SK-N-MC (cell line): ENCODE measurements at places on chromosomes 3 and 15.
A peak's percentile ranks its signal among the peaks of the same experiment; 100 is the strongest.

DNA sequence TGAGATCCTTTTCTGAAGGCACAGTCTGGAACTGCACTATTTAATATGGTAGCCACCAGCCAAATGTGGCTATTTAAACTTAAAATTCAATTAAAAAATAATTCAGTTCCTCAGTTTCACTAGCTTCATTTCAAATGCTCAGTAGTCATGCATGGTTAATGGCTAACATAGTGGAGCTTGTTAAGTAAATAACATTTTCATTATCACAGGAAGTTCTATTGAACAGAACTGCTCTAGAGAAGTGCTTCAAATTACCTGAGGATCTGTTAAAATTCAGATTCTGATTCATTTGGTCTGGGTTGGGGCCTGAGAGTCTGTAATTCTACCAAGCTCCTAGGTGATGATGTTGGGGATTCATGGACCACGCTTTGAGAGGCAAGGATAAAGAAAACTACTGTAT, 109.6 kb upstream of the THRB start:
- DNase-seq = no peak

GRCh38 chr3:149705416-149705815, 46.9 kb downstream of the COMMD2 start:
- no peak for DNase-seq

DNA sequence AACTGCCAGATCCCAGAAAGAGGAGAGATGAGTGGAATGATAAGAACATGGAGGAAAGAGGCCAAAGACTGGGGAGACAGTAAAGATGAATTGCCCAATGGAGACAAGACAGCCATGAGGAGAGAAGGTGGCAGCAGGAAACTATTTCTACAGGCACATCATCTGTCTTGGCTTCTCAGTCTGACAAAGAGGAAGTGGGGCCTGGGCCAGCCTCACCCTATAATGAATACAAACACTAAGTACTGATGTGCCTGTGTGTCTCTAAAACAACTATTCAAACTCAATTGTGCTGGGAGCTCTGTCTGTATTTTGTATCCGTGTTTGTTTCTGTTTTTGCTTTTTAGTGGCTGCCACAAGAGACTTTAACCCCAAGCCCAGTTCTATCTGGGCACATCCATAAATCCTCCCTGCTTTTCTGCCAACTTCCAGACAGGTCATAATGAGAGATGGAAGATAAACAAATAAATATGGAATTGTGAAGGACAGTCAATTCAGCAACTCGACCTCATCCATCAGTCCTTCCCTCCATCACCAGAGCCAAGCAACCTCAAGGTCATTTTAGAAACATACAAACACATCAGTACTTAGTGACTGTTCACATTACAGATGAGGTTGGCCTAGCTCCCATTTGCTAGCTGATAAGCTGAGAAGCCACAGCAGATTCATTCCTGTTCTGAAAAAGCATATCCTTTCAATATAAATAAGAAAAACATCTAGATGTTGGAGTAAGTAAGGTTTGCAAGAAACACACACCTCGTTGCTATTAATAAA, 116.7 kb downstream of the CADPS start:
- no peak for DNase-seq

DNA sequence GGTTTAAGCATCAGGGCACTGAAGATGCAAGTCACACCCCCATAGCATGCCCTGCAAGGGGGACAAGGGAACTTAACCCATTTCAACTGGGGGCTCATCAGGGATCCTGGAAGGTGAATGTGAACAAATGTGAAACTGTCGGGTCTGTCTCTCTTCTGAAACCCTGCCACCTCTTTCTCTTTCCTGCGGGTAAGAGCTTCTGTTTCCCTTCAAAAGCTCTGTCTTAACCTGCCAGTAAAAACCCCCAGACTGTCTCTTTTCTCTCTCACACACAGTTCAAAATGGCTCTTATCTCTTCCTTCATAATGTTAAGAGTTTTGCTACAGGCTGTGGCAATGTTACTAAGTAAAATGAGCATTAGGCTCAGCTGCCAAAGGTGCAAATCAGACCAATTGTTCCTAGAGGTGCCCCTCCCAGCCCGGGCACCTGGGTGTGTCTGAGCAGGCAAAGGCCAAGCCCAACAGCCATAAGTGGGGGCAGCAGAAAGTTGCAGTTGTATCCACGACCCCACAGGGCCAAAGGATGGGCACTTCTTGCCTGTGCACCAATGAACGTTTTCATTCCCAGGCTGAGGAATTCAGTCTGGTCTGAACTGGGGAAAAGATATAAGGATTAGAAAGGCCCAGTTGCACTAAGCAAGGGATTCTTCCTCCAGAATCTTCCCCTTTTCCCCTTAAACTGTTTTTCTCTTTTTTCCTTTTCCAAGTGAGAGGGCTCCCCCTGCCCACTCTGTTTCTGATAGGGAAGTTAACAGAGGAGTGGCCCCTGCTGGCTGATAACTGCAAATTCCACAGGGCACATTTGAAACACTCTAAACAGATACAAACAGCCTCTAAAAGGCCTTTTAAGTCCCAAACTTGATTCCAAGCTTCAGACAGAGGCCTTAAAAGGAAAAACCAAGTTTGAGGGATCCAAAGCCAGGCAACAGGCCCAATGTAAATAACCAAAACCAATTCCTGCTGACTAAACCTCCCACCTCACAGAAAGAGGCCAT, 113.8 kb upstream of the EPHA6 start:
- no peak for DNase-seq

GRCh38 chr15:66364944-66365528, 8.6 kb upstream of the TIPIN start:
- DNase-seq = no peak

GRCh38 chr3:148092624-148093347, 604.9 kb upstream of the AGTR1 start:
- peak; percentile 77 for DNase-seq

GRCh38 chr3:140823106-140823505, 118.5 kb upstream of the SLC25A36 start:
- no peak for DNase-seq

DNA sequence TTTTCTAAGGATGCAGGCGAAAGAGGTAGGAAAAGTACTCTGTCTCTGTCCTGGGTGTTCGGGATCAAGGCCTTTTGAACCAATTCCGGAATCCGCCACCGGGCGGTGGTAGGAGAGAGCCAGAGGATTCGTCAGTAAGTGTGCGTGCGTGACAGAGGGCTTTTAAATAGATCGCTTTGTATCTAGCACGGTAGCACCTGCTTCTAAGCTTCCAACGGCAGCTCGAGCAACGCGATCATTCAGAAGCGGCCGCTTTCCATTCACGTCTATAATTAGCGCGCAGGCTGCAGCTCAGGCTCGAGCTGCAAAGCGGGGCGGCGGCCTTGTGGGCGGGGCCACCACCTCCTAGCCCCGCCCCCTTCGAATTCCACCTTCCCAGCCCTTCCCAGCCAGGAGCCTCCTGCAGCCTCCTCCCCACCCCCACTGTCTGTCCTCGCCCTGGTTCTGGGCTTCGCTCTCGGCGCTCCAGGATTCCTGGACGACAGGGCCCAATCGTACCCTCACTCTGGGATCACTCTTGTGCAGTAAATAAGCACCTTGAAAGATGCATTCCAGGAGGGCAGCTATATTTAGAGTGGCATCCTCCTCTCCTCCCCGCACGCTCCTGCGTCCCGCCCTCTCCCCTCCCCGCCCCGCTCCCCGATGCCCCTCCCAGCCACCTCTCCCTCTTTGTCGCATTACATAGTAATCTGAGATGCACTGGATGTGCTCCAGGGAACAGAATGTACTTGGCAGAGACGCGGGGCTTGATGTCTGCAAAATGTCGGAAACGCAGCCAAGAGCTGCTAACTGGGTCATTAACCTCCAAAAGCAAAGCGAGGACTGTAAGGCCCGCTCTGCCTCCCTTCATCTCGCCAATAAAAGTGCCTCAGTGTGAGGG, 224.1 kb upstream of the TPRG1 start:
- peak; percentile 81 for DNase-seq

DNA sequence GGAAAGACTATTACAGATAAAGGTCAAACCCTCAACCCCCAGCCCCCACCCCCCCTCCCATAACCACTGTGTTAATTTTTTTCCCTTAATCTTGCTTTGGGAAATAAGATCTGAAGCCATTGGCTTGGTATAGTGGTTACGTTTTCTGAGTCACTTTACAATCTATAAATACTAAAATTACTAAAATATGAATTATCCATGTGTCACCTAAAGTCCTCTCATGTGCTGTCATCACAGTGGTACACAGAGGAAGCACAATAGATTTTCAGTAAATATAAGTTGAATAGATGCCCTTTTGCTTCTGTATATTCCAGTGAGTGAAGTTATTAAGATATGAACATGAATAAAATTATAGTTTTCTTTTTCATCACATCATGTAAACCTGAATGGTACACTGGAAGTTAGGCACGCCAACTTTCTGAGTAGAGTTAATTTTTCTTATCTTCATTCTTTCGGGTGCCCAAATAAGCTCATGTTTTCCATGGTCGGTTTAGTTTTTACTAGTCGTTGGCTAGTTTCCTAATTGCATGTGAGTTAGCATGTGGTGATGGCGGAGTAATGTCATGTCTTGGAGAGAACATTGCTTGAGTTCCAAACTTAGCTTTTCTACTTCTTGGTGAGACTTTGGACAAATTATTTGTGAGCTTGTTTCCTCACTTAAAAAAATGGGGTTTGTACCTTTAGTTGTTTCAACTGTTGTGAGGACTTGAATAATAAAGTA, 11.5 kb downstream of the PPP4R2 start:
- no peak for DNase-seq

GRCh38 chr3:36867810-36868209, 77.0 kb downstream of the TRANK1 start:
- DNase-seq = no peak

- DNase-seq = no peak
Measured at GRCh38 chr15:69577397-69577796, 124.8 kb downstream of the RPLP1 start.

DNA sequence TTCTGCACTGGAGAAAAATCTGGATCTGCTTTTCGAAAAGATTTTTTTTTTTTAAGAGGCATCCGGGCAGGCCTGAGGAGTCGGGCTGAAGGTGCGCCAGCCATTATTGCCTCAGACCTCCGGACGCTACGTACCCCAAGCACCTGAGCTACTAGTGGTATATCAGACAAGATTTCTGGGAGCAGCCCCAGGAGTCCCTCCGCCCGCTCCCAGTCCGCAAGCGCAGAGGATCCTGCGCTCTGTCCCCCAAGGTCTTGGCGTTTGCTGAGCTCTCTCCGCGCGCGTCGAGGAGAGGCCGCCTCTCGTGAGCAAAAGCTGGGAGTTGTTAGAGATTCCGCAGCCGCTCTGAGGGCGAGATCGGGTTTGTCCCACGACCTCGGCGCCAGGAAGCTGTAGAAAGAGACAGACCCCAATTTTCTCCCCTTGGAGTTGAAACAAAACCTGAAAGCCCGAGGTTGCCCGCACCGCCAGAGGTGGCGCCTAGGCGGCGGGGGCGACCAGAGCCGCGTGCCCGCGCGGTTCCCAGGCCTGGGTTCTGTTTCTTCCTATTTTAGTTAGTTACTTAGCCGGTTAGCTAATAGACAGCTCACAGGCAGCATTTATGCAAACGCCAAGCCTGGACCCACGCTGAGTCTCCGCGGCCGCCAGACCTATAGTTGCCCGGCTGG, 72.5 kb upstream of the POLG start:
- DNase-seq = no peak

GRCh38 chr3:86849991-86850390, 141.0 kb downstream of the VGLL3 start:
- no peak for DNase-seq

DNA sequence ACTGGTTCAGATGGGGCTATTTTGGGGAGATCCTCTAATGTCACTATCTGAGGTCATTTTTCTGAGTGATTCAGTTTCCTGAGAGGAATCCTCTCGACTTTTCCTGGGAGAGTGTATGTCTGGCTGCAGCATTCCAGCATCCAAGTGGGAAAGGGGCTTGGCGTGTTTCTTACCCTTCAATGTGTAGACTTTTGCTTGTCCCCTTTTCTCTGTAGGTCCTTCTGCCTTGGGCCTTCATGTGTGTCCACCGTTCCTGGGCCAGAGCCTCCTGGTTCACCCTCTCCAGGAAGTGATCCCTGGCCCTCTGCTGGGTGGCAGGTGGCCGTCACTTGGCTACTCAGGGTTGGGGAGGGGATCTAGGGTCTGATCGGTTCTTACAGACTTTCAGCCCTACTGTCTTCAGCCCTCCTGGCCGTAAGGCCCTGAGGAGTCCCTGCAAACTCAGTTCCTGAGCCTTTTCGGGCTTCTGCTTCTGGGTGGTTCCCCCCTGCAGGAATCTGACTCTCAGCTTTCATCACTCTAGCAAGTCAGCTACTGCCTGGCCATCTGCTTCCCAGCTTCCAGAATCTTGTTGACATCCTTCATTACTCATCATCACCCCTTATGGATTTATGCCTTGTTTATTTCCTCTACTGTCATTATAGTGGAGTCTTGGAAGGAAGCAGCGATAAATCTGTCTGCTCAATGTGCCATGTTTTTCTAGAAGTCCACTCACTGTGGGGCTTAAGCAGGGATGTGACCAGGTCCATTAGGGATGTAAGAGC, 36.5 kb downstream of the GOLGA6L10 start:
- no peak for DNase-seq

GRCh38 chr3:127369356-127369935, 81.6 kb upstream of the PRR20G start:
- DNase-seq = no peak

- DNase-seq = no peak
Measured at GRCh38 chr3:133882986-133883586, 12.6 kb downstream of the RAB6B start.

- no peak for DNase-seq
Measured at GRCh38 chr3:74592359-74592758, 22.1 kb downstream of the CNTN3 start.

DNA sequence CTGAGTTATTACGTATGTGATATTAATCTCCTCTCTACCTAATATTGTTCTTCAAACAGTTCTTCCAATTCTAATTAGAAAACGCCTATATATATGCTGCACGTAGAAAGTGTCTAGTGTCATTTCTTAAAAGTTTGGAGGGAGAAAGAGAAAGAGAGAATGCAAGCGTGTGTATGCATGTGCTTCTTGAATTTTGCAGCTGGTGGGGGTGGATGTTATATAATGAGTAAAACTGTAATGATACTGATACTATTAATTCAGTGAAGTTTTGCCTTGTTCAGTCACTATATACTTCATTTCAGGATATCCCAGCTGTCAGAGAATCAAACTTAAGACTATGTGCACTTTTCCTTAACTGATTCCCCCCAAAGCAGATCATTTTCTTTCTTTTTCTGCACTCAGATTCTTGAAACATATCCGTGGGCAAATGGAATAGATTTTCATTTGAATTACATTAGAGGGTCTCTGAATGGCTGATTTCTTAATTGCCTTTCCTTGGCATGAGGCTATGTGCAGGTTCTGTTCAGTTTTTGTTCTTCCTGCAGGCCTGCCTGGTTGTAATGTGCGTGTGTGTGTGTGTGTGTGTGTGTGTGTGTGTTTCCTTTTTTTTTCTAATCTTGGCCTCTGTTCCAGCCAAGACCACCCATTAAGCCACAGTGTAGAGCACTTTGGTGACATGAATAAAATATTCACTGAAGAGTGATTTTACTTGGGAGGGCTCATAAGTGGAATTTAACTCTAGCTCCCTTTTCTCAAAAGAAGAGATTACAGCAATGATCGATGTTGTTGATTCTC, 617.5 kb downstream of the RBMS3 start:
- DNase-seq = no peak

GRCh38 chr3:125957674-125958510, 11.1 kb upstream of the ROPN1B start:
- DNase-seq = no peak
